ENCODE measurements at places on chromosomes 3 and 15. TPM values are rescaled to one million over a fixed set of nuclear protein-coding genes. Genes with fewer than 3 reads are reported as not detected.

DNA sequence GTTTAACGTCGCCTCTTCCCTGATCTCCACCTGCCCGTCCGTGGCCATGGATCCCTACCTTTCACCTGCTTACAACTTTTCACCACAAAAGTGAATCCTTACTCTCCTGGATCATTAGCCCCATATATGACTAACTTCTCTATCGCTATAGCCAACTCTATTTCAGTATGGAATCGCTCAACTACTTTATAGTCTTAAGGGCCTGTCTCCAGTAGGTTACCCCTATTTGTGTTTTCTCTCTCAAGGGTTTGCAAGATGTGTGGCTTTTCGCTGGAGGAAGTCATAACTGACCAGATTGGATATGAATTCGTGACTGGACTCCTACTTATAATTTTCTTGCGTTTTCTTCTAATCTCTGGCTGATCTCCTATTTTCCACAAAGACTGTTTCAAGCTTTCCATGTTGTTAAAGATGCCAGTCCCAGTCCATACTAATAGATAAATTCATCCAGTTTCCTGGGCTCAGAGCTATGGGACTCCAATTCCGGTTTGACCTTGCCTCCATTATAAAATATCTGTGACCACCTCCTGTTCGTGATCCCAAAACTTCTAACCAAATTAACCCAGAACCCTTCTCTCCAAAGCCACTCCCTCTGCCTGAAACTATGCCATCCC is 1.3 kb upstream of the STAG1 start:
- DNase-seq, result no peak

- DNase-seq, result peak; percentile 6
Measured at GRCh38 chr3:194840661-194841514, 155.2 kb downstream of the FAM43A start.

GRCh38 chr3:183430325-183430957 is 2.0 kb upstream of the MCF2L2 start:
- no peak for DNase-seq

The GHSR gene
- total RNA-seq, result not detected

GRCh38 chr15:79054350-79054749 is 36.2 kb downstream of the RASGRF1 start:
- no peak for DNase-seq

DNA sequence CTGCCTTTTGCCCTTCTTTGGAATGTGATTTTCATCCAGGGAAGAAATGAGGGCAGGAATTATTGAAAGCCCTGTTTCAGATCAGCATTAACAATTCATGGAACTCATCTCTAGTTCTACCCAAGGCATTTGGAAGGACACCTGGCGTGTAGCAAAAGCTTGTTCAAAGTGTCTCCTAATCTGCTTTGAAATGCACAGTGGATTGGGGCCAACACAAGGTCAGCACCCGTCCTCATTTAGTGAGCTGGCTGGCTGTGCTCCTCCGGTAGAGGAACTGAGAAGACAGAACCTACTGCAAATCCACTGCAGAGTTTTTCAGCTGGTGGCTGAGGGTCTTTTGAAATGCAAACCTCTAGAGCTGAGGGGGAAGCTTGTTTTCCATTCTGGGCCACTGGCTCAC is 141.6 kb upstream of the STT3B start:
- no peak for DNase-seq

The SLC6A11 gene
- total RNA-seq, result 5.7 TPM

GRCh38 chr3:195139091-195139875 is 131.7 kb downstream of the XXYLT1 start:
- DNase-seq, result no peak

The IQCF6 gene
- not detected for total RNA-seq

DNA sequence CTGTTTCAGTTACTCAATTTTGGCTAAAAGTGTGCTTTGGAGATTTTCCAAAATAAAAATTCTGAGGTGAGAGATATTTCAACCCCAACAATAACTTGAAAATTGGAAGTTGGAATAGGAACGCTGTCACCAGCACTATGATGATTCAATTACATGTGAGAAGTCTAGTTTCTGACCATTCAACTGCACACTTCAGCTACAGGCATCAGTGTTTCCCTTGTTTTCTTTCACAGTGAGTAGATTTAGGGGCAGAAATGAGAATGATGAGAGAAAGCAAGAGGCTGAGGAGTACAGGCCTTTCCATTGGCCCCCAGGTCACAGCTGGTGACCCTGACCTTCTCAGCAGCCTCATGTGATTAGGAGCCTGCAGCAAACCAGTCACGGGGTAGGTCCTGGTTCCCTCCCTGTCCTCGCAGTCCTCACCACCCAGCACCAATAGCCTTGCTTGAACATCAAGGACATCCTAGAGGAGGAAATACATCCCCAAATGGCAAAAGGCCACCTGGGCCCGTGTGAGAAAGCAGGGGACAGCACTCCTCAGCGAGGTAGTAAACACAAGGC is 10.0 kb upstream of the FILIP1L start:
- no peak for DNase-seq

- DNase-seq, result no peak
Measured at GRCh38 chr15:77010312-77010686, 15.4 kb downstream of the PSTPIP1 start.

DNA sequence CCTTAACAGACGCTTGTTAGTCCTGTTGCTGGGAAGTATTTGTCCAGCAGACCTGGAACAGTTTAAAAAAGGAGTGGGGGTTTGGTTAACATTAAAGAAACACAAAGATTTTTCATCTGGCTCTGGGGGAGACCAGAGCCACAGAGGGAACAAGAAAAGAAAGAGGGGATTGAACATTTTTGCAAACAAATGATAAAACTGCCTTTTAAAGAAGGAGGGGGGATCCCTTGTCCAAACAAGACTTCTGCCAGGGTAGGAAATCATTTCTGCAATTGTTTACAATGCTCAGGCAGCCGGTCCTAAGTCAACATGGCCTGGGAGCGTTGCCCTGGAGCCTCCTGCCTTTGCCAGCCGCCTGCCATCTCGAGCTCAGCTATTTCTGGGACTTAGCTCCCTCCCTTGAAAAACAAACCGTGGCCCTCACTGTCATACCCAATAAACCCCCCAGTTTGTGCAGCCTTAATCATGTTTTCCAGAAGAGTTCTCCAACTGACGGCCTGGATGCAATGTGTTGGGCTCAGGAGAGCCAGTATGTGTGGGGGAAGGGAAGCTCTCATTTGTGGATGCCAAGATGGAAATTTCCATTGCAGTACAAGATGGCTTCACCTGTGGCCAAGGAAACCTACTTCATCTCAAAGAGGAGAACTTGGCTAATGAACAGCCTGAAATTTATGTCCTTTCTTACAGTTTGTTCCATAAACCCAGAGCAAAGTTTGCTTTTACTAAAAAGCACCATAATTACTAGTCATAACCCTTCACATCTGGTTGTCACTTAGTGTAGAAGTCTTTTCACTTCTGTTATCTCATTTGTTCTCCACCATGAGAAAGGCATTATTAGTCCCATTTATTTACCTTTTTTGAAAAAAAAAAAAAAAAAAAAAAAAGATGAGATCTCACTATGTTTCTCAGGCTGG is 75.9 kb upstream of the RNU6-1 start:
- no peak for DNase-seq

The HEG1 gene
- total RNA-seq, result 15.7 TPM

The CHRNA7 gene
- total RNA-seq, result 0.48 TPM

- no peak for DNase-seq
Measured at GRCh38 chr15:81155375-81156218, 21.5 kb downstream of the CFAP161 start.

The PAQR5 gene
- total RNA-seq, result 0.07 TPM

DNA sequence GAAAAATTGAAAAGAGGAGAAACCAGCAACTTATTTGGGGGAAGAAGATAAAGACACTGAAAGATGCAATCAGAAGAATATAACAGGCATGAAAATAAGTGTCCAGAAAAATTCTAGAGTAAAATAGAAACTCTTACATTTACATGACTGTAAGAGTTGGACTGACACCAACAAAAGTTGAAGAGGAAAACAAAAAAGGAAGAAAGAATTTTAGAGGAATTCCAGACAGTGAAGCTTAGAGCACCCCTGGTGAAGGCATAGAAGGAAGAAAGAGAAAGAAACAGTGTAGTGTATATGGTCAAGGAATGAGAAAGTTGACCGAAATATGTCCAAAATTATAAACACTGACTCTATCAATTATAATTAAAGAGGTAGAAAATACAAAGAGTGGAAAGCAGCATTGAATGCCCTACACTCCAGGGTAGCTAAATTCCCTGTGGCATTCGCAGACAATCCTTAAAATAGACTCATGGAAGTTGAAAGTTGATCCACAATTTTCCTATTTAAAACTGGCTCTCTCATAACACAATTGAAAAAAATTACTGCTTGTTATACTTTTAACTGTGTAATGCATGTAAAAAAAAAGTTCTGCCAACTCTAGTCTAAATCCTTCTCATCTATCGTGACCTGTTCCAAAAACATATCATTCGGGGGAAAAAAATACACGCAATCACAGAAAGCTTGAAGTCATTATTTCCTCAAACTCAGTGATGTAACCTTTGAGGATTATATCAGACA is 102.6 kb upstream of the ABI3BP start:
- no peak for DNase-seq

GRCh38 chr15:32743411-32744140 is 25.8 kb downstream of the GREM1 start:
- peak; percentile 45 for DNase-seq

GRCh38 chr3:71787851-71788405 is 3.0 kb upstream of the PROK2 start:
- DNase-seq, result no peak

DNA sequence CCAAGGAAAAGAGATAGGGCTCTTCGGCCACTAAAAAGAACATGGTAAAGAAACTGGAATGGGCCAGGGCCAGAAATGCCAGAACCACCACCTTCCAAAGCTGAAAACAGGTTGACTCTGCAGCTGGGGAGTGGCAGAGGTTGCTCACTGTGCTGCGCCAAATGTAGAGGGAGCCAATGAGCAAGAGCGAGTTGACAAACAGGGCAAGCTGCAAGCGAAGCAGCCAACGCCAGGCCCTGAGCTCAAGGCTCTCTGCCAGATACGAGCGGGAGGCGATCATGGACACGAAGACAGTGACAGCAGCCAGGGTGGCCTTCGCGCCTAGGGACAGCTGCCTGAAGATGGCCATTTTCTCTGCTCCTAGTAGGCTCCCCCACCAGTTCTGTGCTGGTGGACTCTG is 3.1 kb downstream of the GLB1 start:
- no peak for DNase-seq

The NR2E3 gene
- total RNA-seq, result 0.65 TPM

GRCh38 chr3:169861871-169862270 is 7.9 kb downstream of the LRRC31 start:
- DNase-seq, result no peak

- DNase-seq, result peak; percentile 56
Measured at GRCh38 chr15:63481105-63481810, 23.1 kb upstream of the USP3 start.

GRCh38 chr3:119579366-119580066 is at the start of gene ADPRH:
Gene ADPRH (plus strand): TSS chr3:119579492. CDS start chr3:119582170, 2,678 bp downstream.
- peak; percentile 50 for DNase-seq

DNA sequence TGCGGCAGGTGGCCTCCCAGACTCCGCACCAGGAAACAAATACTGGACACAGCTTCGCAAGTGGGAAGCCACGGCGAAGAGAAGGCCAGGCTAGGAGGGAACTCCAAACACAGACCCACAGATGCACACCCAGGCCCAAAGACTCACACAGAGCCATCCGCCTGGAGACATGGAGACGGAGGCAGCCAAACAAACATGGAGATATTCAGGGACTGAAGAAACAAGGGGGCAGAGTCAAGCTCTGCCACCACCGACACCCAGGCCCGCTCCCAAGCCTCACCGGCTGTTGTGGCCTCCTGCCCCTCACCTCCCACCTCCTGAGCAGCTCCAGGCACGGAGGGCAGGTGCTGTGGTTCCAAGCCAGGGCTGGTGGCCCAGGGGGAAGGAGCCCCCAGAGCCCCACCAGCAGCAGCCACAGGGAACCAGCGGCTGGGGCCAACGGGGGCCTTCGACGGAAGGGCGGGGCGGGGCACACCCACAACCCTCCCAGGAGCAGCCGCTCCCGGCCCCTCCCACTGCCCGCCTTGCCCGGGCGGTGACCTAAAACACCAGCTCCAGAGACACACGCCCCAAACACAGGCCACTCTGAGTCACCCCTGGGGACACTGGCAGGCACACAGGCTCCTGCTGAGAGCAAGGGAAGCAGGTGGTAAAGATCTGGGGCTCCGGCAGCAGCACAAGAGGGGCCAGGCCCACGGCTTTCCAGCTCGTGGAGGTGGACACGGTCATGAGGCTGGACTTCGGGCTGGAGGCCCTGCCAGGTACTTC is 31.9 kb downstream of the TNK2 start:
- DNase-seq, result no peak

DNA sequence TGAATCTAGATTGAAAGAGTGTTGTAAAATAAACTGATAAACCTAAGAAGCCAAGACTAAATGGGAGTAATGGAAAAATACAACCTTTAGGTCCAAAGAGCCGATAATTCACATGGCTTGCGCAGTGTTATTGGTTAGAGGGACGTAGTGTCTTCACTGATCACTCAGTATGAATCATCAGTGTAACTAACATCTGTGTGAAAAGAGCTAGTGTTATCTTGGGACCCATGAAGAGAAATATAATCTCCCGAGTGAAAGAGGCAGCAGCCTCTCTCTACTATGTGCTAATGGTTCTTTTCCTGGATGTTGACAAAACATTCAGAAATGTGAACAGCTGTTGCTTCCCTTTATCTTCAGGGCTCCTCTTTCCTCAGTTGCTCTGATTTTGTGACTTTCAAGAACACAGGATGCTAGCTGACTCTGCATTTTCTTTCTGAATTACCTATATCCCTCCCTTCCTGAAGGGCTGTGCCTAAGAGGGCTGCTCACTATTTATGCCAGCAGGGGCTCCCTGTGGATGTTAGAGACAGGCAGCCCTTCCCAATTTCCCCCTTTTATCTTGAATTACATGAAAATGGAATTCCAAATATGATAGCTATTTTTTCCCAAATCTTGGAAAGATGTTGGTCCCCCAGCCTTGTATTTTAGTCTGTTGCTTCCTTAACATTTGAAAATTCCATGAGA is 128.8 kb downstream of the GRM7 start:
- no peak for DNase-seq

GRCh38 chr3:33746416-33747116 is 28.5 kb upstream of the CLASP2 start:
- no peak for DNase-seq

- no peak for DNase-seq
Measured at GRCh38 chr3:169264711-169265110, 398.8 kb downstream of the MECOM start.

The SLC28A2 gene
- not detected for total RNA-seq

The GOLGA8G gene
- total RNA-seq, result not detected

The SMAD6 gene
- not detected for total RNA-seq

- no peak for DNase-seq
Measured at GRCh38 chr15:52445553-52445952, 83.1 kb downstream of the MYO5A start.

DNA sequence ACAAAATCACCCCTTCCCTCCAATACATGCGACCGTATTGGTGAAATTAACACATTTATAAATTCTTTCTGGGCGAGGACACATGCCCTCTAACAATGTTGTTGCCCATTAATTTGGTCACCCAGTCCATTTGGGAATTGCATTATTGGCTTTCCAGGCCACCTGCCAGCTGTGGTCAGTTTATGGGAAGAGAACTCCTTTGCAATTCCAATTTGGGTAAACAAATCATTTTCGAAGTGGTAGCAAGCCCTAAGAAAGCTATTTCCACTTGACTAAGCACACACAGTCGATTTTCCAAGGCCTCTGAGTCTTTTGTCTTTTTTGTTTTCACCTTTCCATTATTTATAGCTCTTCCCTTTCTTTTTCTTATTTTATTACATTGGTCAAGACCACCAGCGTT is 362.3 kb upstream of the RGMA start:
- no peak for DNase-seq

The LYZL4 gene
- not detected for total RNA-seq
